GM10248 (cell line): ENCODE measurements at places on chromosomes 16 and 17.

- no peak for DNase-seq
Measured at GRCh38 chr17:65334406-65334805, 197.2 kb downstream of the RGS9 start.

- DNase-seq: no peak
Measured at GRCh38 chr16:89047331-89048089, 46.1 kb upstream of the ACSF3 start.

DNA sequence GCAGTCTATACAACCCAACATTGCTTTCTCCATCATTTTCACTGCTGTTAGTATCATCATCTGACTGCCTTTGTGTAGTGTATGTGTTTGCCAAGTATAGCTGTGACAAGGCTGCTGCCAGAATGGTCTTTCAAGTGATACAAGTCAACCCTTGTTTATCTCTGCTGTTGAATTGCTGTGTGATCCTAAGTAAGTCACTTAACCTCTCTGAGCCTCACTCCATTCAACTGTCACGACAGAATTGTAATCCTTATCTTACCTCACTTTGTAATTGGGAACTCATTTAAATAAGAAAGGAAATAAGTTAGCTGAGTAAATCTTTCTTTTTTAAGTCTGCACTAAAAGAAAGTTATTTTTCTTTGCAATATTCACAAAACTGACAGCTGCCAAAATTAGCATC is 340.6 kb downstream of the CA10 start:
- DNase-seq: no peak

DNA sequence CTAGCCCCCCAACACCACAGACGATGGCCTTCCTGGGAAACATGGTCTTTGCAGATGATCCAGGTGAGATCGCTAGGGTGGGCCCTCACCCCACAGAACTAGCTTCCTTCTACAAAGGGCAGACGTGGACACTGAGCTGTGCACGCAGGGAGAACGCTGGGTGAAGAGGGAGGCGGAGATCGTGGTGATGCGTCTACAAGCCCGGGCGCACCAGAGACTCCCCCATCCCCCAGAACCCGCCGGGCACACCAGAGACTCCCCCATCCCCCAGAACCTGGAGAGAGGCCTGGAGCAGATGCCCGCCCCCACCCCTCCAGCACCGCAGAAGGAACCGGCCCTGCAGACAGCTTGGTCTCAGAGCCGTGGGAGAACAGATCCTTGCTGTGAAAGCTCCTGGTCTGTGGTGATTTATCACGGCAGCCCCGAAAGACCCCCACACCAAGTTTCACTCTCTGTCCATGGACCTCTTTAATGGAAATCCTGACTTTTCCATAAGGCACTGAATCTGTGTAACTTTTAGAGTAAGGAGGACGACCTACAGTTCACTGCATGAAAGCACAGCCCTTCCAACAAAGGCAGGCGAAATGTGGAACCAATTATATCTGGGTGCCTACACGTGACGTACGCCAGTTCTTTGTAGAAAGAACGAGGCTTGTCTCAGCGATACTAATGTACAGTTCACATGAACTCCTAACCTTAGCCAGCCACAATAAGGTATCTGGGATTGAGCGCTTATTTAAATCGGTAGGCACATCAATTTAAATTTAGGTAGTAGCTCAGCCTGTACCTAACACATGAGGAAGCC is 88.5 kb downstream of the ANKRD11 start:
- no peak for DNase-seq

- DNase-seq: no peak
Measured at GRCh38 chr16:22375117-22375962, 921 bp upstream of the CDR2 start.

- DNase-seq: peak; percentile 34
Measured at GRCh38 chr17:31541559-31541958, 150.1 kb downstream of the RAB11FIP4 start.

GRCh38 chr16:27499659-27500055 is 50.1 kb downstream of the GTF3C1 start:
- DNase-seq: no peak

DNA sequence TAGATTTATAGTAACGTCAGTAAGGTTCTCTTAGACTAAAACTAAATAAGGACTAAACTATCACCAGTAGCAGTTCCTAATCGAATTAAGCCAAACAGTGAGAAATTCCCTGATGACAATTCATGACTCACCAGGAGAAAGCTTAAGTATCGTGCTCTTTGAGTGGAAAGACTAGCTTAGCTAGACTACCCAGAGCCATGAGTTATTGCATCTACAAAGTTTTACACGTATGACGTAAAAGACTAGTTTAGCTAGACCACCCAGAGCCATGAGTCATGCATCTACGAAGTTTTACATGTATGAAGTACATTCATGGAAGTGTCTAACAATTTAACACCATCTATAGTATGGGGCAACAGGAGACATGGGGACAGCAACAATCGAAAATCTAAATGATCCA is 36.6 kb downstream of the UBE2G1 start:
- no peak for DNase-seq

DNA sequence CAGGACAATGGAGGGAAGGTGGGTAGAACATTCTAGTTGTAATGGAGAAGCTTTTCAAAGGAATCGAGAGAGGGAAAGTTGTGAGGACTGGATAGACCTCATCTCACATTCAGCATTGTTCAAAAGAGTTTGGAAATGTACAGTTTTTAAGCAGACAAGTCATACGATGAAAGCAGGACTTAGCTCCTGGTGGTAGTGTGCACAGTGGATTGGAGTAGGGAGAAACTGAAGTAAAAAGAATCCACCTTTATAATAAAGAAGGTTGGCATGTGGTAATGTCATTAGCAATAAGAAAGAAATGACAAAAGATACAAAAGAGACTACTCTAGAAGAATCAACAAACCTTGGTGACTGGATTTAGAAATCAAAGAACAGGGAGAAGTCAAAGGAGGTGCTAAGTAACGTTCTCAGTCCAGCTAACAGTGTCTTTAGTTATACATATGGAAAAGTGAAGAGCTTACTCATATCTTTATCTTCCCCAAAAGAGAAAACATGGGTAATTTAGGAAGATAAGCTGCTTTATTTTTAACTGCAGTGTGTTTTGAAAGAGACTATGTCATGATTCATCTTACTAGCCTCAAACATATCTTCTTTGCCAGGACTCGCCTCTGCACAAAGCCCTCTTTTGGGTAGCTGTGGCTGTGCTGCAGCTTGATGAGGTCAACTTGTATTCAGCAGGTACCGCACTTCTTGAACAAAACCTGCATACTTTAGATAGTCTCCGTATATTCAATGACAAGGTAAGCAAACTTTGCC is 18.7 kb upstream of the EVI2A start:
- DNase-seq: no peak

GRCh38 chr17:82734987-82735866 is at the start of gene FN3K:
TSS of gene FN3K (plus strand) at chr17:82735615. CDS start at chr17:82735637, 22 bp downstream.
- DNase-seq: no peak

- no peak for DNase-seq
Measured at GRCh38 chr16:79372503-79373184, 227.9 kb downstream of the MAF start.

- no peak for DNase-seq
Measured at GRCh38 chr16:62462971-62463370, 426.7 kb upstream of the CDH8 start.
